ENCODE measurements at places on chromosomes 3 and 15. TPM values are rescaled to one million over a fixed set of nuclear protein-coding genes. Genes with fewer than 3 reads are reported as not detected.

DNA sequence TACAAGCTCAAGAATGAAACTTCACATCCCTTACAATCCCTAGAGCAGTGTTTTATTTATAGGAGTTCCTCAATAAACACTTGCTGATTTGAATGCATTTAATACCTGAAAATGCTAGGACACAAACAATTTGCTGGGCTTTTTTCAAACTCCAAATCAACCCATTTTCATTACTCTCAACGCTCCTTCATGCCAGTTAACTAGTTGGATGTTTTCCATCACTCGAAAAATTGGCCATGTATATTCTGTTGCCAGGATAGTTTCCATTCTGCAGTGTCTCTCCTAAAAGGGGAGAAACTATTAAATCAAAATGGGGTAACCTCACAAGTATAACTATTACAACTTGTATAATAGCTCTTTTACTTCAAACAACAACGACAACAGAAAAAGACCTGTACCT, 1.2 kb downstream of the GBE1 start:
- DNase-seq: no peak

METTL6 gene
- polyA plus RNA-seq: 12.6 TPM

DNA sequence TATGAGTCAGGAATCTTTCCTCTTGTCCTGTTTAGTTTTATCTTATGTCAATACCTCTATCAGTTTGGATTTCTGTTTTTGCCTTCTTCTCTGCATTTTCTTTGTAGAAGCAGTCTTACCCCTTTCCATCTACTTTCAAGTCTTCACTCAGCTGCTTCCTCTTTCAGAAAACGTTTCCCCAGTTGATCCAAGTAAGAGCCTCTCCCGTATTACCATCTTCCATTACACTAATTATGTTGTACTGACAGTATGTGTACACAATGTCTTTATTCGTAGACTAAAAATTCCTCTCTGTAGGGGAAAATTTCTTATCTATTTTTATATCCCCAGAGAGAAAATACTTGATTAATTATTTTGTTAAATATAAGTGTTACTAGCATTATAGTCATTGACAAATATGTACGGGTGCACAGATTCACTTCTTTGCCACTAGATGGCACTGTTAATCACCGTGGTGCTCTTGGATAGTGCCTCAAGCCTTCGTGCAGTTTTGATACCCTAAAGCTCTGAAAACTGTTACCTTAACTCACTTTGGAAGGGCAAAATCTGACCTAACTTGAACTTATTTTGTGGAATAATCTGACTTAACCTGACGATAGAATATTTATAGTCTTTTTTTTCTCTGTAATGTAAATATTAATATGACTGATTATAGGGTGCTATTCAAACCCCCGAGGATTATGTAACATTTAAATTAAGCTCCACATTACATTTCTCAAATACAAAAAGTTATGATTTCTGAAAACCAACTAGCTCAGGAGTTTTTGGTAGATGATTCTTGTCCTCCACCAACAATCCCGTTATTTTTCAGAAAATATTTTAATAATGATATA, 74.2 kb upstream of the POU1F1 start:
- no peak for DNase-seq

GRCh38 chr3:187120326-187120725, 19.0 kb downstream of the RPL39L start:
- DNase-seq: no peak

DNA sequence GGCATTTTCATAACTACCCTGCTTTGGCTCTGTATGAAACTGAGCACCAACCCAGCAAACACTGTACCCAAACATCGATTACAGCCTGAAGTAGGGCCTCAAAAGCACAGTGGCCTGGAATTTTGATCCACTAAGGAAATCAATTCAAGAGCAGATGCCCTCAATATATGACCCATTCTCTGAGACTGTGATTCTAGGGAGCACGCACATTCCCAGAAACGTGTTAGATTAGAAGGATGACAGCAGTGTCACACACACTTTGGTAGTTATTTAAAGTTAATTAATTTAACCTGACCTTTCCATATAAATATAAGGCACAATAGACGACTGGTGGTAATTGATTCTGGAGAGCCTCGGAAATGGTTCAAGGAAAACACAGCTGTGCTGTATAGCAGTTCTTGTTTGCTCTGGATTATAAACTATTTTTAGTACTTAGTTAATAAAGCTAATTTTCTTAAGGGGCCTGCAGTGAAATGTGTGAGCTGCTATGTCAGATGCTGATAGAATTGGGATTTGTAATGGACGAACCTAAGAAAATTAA, 126.3 kb upstream of the ZNF385D start:
- DNase-seq: no peak

DNA sequence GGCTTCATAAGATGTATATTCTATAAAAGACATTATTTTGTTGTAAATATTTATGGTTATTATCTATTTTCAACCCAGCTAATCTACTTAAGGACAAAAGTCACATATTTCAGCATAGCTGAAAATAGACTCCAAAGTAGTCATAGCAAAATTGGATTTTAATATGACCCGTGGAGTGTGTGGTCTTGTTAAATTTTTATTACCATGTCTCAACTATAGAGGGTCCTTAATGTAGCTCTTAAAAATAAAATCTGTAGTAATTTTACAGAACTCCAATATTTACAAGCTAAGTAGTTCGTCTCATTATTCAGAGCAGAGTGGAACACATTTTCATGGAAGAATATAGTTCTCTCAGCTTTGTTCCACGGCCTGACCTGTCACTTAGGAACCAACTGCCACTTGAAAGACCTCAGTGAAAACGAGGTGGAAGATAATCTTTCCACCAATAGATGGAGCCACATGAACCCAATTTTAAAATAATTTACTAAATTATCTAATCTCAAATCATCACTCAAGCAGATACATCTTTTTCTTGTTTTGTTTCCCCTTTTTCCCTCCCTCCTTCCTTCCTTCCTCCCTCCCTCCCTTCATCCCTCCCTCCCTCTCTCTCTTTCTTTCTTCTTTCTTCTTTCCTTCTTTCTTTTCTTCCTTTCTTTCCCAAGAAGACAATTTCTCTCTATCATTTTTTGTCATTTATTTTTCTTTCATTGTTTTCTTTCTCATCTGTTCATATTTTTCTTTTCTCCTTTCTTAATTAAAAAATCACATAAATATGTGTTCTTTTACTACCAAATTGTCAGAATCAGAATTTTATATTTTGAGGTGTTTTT, 97.2 kb downstream of the CLDN1 start:
- DNase-seq: no peak

GRCh38 chr3:60086811-60087210, 1037.0 kb upstream of the CFAP20DC start:
- DNase-seq: peak; percentile 32

MED12L gene
- 0.36 TPM for polyA plus RNA-seq

GRCh38 chr3:186442162-186442561, 80.1 kb upstream of the DGKG start:
- DNase-seq: no peak

DNA sequence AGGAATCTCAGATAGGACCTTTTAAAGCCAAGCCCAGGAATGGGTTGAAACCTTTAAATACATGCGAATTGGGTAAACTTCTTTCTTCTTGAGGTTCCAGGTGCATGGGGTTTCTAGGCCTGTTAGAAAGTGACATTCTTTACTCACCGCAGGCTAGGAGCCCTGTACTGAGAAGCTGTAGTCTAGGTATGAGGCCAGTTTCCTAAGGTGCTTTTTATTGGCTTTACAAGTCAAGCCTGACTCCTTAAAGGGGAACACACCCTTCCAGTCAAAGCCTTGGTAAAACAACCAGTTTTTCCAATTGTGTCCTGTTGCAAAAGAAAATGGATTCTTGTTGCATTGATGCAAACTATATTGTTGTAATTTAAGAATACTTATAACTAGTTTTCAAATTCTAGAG, 76.1 kb upstream of the ATP11B start:
- no peak for DNase-seq

DNA sequence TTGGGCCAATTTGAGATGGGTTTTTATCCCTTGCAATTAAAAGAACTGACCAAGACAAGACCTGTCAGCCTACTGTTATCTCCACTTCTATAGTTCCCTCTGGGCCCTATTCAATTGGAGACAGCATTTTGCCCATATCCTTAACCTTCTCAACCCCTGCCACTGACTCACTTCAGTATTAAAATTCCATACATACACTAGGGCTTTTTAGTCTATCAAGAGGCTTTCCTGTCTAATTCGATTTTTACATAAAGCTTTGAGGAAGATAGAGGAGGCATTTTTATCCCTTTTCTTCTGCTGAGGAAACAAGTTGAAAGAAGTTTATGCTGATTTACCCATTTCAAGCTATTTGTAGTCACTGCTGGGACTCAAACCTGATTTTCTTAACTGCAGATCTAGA, 51.1 kb downstream of the GTF2E1 start:
- DNase-seq: no peak

DNA sequence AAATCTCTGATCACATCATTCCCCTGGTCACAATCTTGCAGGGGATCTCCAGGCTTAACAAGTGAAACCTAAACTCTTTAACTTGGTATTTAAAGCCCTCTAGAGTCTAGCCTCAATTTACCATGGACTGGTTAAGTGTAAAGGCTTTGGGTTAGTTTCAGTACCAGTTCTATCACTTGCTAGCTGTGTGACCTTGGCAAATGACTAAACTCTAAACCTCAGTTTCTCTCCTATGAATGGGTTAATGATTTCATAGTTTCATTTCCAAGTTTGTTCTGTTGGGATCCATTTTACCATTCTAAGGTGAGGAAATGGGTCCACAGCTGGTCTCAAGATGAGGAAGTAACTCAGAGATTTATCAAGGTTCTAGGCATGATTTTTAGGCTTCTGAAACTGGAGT, 38.8 kb upstream of the TIMP4 start:
- no peak for DNase-seq

CHRNA5 gene
- 10.0 TPM for polyA plus RNA-seq

GASK1A gene
- polyA plus RNA-seq: 0.58 TPM

GRCh38 chr3:12040902-12041301, 36.7 kb downstream of the SYN2 start:
- DNase-seq: no peak

DNA sequence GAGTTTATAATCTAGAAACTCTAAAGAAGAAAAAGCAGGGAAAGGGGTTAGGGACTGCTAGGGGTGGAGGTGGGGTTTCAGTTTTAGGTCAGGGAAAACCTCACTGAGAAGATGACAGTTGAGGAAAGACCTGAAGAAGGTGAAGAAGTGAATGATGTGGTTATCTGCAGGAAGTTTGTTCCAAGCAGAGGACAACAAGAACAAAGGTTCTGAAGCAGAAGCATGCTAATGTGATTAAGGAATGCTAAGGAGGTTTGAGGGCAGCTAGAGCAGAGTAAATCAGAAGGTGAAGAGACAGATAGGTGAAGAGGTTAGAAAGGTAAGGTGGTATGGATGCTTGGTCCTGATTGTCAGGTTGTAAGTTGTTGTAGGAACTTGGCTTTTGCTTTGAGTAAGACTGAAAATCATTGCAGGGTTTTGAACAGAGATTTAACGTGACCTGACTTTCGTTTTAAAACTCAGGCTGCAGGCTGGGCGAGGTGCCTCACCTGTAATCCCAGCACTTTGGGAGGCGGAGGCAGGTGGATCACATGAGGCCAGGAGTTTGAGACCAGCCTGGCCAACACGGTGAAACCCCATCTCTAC, 8.6 kb downstream of the OXSR1 start:
- no peak for DNase-seq

GALNT15 gene
- polyA plus RNA-seq: not detected

DNA sequence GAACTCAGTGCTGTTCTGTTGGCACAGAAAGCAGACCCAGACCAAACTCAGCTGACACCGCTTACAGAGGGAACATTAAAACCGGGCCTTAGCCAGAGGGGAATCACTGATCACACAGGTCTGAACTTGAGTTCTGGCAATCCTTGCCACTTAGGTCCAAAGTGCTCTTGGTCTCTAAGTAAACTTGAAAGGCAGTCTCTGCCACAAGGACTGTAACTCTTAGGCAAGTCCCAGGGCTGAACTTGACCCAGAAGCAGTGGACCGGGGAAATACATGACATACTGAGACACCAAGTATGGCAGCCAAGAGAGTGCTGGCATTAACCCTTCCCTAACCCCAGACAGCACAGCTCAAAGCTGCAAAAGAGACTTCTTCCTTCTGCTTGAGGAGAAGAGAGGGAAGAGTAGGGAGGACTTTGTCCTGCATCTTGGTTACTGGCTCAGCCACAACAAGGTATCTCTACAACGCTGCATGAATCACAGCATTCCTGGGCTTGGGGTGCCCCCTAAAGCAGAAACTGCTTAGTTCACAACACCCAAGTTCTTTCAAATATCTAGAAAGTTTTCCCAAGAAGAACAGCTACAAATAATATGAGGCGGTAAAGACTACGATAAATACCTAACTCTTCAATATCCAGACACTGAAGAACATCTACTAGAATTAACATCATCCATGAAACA, 32.5 kb downstream of the NAALADL2 start:
- no peak for DNase-seq

DNA sequence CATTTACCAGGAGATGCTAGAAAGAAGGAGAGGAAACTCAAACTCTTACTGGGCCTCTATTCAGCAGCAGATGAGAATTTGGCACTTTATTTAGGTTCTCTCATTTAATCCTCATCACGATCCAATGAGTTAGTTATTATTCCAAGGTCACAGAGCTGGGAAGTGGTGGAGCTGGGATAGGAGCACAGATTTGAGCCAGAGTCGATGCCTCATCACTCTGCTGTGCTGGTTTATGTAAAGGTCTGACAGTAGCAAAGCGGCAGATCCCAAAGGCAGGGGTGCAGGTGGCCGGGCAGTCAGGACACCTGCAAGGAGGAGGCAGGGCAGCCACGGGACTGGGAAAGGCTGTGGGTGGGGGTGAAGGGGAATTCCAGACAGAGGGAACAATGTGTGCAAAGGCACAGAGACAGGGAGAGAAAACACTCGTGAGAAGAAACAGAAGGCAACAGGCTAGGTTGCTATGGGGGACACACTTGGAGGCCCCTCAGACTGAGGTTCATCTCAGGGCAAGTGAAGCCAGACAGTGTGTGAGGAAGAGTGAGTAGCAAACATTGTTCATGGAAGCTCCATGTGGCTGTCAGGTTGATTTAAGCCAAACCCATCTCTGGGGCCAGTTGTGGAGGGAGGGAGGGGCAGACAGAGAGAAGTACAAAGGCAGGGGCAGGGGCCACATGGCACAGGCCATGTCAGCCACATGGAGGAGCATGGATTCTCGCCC, 26.8 kb downstream of the RAB6B start:
- no peak for DNase-seq

- DNase-seq: no peak
Observed at GRCh38 chr3:58191361-58191991, 19.3 kb downstream of the DNASE1L3 start.

GRCh38 chr15:78850941-78851755, 21.5 kb upstream of the MORF4L1 start:
- no peak for DNase-seq

GRCh38 chr15:100059521-100059920, 282.3 kb downstream of the ADAMTS17 start:
- DNase-seq: no peak

- no peak for DNase-seq
Observed at GRCh38 chr15:70870051-70870450, 16.1 kb upstream of the LARP6 start.

ERICH6 gene
- not detected for polyA plus RNA-seq

- DNase-seq: no peak
Observed at GRCh38 chr3:128276577-128277183, 123.4 kb downstream of the EEFSEC start.

All from keratinocyte (primary cell).